ENCODE measurements at places on chromosomes 2 and 18. TPM values are rescaled to one million over a fixed set of nuclear protein-coding genes. Genes with fewer than 3 reads are reported as not detected.

CTAGE1 gene
- not detected for total RNA-seq

ANKRD30B gene
- not detected for total RNA-seq

CXCR1 gene
- not detected for total RNA-seq

OSR1 gene
- not detected for total RNA-seq

GREB1 gene
- 0.35 TPM for total RNA-seq

DNAH6 gene
- 0.52 TPM for total RNA-seq

C2orf15 gene
- total RNA-seq: 2.0 TPM

MRO gene
- not detected for total RNA-seq

CHAC2 gene
- total RNA-seq: 1.2 TPM

TDRD15 gene
- total RNA-seq: not detected

COL6A3 gene
- total RNA-seq: 3.4 TPM

MYO5B gene
- total RNA-seq: not detected

SLC4A5 gene
- 12.7 TPM for total RNA-seq

GPR35 gene
- total RNA-seq: 11.0 TPM

PKP4 gene
- total RNA-seq: 21.9 TPM

REG3G gene
- not detected for total RNA-seq

TGFA gene
- total RNA-seq: 0.42 TPM

TEX51 gene
- total RNA-seq: not detected
